ENCODE measurements at places on chromosomes 13 and 19.

- no peak for DNase-seq
These were observed 57.8 kb upstream of the POSTN start for GRCh38 chr13:37656247-37656940.

DNA sequence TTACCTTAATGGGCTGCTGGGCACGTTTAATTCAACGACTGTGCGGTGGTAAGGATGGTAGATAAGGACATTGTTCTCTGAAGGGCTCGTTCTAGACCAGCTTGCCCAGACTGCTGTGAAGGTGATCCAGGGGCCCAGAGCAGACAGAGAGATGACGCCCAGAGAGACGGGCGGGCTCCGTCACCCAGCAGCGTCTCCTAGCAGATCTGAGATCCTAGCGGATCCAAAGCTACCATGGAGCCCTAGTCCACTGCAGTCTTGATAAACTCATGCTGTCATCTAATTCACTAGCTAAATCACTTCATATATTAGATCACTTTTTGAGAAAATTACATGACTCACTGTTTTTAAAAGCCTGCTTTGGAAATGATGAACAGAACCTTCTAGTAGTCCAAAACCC, 21.5 kb downstream of the COL4A2 start:
- DNase-seq = no peak

- no peak for DNase-seq
These were observed 224.4 kb downstream of the TM9SF2 start for GRCh38 chr13:99725644-99726043.

- DNase-seq = no peak
These were observed 10.0 kb downstream of the COMP start for GRCh38 chr19:18781047-18781600.

GRCh38 chr19:44212250-44212865, at the start of gene ZNF227:
Gene ZNF227, plus strand, starts transcription at chr19:44212532. Its CDS starts 5,261 bp downstream, at chr19:44217793.
- DNase-seq = peak; percentile 84

DNA sequence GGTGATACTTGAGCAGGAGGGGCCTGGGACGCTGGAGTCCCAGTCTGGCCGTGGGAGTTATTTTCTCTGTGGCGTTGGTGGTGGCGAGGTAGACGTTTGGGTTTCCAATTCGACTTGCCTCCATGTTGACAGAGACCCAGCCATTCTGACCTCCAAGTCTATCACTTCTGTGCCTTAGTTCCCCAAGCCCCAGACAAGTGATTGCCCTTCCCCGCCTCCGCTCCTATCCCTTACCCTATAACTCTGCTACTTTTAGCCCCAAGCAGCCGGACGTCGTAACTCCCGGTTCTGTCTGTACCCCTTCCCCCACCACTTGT, 549 bp downstream of the TIMM50 start:
- DNase-seq = no peak

DNA sequence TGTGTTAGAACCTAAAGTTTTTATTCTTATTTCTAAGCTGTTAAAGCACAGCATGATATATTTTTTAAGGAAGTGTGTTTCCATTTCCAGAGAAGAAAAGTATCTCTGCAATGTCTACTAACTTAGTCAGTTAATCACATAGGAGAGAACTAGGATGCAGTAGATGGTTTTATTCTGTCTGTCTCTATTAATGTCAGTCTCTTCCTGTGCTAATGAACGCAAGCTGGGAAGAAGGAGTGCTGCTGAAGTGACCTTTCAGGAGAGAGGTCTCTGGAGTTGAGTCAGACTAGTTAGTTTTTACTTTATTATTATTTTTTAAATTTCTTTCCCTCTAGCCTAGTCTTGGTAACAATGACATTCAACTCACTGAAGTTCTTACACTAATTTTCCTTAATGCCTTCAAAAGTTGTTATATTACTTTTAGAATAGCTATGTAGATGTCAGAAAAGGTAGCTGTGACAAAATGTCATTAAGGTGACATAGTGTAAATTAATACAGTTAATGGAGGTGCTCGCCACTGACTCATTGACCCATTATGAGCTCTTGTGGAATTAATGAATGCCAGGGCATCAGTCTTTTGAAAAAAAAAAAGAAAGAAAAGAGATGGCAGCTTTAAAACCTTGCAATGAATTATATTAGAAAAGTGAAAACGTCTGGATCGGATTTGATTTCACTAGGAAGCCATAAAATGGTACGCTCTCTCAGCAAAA, 120.0 kb upstream of the MAB21L1 start:
- DNase-seq = no peak

DNA sequence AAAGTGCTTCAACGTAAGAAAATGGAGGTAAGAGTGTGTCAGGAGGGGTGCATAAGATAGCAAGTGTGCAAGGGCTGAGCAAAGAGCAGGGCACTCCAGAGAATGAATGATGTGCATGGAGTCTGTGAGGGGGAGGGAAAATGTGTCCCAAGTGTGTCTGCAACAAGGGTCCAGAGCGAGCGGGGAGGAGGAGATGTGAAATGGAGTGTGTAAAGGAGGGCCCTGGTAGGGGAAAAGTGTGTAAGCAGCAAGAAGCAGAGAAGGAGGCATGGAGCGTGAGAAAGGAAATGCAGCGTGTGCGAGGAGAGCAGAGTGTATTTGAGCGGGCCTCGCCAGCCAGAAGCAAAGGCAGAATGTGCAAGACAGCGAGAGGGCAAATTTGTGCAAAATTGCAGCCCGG, 11.8 kb downstream of the C19orf81 start:
- no peak for DNase-seq

- no peak for DNase-seq
These were observed 2.0 kb upstream of the PEAK3 start for GRCh38 chr19:2283835-2284507.

DNA sequence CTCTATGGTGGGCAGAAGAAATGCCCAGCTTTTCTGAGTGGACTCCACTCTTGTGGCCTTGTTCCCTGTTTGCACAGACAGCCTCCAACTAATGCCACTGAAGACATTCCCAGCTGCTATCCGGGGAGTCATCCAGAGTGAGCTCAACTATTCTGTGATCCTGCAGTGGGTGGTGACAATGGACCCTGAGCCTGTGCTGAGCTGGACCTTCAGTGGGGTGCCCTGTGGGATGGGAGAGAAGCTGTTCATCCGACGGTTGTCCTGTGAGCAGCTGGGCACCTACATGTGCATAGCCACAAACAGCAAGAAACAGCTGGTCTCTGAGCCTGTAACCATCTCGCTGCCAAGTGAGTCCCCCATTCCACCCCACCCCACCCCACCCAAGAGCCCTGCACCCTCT, 10.3 kb downstream of the IGSF23 start:
- DNase-seq = no peak

GRCh38 chr13:48050550-48050949, 13.0 kb downstream of the NUDT15 start:
- DNase-seq = no peak

GRCh38 chr19:2113439-2114211, 16.9 kb downstream of the IZUMO4 start:
- no peak for DNase-seq

- no peak for DNase-seq
These were observed 159.6 kb downstream of the GGACT start for GRCh38 chr13:100428986-100429385.

- no peak for DNase-seq
These were observed 10.0 kb downstream of the CFD start for GRCh38 chr19:869245-870177.

DNA sequence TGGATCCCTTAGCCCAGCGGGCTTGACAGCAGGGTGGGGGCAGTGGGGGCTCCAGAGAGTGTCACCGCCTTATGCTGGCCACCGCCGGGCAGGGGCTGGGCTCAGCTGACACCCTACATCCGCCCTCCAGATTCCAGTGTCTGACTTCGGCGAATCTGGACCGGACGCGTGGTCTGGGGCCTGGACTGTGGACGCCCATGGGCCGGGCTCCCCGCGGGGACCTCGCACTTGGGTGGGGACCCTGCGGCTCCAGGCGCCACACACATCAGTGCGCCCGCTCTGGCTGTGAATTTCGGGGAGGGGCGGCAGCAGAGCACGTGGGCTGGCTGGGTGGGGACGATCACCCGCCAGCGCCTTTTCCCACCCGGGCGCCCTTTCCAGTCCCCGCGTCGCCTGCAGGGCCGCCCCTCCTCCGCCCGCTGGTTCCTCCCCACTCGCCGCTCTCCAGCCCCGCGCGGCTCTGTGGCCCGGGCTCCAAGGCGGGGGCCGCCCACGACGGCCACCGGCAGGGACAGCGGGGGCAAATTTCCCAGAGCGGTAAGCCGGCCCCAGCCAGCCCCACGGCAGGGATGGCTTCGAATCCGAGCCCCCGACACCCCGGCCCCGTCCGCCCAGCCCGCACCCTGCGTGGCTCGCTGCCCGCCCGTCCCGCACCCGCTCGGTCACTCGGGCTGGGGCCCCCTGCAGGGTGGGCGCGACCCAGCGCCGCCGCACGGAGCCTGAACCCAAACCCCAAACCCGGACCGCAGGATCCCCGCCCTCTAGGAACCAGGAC, 23.3 kb upstream of the ZNF99 start:
- DNase-seq = no peak

DNA sequence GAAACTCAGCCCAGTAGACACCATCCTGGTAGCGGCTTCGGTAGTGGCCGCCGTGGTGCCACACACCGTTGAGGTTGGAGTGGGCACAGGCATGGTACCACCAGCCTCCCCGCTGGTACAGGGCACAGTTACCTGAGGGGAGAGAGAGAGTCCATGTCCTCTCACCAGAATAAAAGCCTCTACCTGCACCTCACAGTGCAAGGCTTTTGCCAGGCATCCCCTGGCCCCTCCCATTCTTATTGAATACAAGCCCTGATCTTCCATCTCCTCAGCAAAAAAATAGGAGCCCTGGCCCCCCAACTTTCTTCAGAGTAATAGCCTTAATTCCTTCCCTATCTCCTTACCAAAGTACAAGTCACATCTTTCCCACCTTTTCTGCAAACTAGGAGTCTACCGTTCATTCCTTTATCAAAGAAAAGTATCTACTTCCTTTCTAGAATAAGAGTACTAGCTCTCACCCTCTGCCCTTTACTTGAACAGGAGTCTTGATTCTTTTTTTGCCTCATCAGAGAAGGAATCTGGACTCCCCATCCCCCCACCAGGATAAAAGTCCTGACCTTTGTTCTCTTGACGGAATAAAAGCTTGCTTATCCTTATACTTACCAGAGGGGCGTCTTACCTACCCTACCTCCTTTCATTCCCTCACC, 6.7 kb downstream of the SHFL start:
- no peak for DNase-seq

DNA sequence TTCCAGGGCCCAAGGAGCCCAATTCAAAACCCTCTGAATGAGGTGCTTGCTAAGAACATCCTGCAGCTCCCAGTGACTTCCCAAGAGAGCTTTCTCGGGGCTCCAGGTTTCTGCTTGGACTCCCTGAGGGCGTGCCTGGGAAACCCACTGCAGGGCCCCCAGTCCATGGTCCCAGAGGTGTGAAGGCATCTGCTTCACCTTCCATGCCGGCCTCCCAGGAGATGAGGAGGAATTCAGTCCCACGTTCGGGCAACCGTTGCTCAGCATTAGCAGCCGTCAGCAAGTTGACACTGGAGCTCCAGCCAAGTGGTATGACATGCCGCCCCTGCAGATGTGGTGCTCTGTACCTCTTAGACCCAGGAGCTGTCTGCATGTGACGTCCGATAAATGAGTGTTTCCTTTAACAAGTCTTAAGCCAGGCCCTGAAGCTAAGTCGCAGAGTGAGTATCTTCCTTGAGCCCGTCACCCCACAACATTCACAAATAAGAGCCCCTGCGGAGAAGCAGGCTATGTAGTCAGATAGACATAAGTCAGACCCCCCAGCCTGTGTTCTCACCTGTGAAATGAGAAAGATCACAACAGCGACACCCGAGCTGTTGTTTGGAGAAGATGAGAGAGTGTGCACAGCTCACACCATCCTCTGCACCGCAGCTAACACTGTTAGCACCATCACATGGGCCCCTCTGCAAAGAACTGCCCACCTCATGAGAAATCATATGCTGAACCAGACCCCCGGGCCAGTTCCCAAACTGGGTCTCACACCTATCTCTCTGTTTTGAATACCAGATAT, 150.3 kb downstream of the KATNAL1 start:
- no peak for DNase-seq

DNA sequence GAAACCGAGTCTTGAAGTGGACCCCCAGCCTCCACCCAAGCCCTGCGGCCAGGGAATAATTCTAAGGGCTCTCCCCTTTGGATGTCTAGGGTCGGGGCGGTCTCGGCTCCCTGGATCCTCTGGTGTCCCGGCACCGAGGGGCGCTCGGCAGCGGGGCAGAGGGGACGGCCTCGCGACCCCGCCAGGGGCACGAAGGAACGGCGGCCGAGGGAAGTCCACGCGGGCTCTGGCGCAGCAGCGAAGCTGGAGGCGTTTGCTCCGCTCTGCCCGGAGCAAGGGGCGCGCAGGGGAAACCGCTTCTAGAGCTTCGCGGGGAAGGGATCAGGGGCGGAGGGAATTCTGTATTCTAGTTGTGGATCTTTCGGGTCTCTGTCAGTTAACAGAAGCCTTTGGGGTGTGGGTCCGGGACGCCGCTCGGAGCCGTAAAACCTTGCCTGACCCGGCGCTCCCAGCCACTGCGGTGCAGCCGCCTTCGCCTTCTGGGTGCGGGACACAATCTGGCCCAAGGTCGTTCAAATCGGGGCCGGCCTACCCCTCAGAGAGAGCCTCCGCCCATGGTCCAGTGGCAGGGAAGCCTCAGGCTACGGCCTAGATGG, 118.2 kb downstream of the KCNRG start:
- no peak for DNase-seq

- no peak for DNase-seq
These were observed 7.1 kb downstream of the ZIC2 start for GRCh38 chr13:99988529-99989275.

- peak; percentile 34 for DNase-seq
These were observed at the start of gene R3HDM4 for GRCh38 chr19:913080-913748. Gene R3HDM4, minus strand, starts transcription at chr19:913219. Its CDS starts 62 bp downstream, at chr19:913157.

DNA sequence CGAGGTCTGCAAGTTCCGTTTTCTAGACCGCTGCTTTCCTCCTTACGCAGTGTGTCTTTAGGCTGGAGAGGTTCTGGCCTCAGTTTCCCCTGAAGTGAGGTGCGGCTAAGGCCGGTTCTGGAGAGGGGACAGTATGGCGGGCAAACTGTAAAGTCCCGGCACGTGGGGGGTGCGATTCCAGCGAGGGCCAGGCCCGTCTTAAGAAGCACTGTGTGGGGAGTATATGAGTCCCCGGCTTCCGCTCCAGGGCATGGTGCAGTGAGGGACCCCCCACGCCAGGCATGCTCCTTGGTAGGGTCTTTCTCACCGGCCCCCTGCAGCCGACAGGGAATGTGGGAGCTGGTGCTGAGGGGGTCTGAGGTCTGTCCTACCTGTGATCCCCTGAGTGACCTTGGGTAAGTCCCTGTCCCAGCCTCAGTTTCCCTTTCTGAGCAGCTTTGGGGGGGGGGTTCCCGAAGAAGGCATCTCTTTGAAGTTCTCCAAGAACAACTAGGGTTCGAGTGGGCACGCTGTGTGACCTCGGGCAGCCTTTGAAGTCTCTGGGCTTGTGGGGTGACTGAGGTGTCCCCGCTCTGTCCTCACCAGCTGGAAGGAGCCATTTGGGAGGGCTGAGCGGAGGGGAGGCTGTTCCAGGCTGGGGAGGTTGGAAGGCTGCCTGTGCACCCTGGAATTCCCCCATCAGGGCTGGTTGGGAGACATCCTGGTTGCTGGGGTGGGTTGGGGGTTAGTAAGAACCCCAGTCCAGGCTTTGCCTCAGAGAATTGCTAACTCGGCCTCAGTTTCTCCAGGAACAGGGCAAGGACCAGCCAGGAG, 1.5 kb downstream of the NFIC start:
- no peak for DNase-seq

Data from NCI-H1930 (cell line).